ENCODE measurements at places on chromosomes 2 and 18. TPM values are rescaled to one million over a fixed set of nuclear protein-coding genes. Genes with fewer than 3 reads are reported as not detected.

DNA sequence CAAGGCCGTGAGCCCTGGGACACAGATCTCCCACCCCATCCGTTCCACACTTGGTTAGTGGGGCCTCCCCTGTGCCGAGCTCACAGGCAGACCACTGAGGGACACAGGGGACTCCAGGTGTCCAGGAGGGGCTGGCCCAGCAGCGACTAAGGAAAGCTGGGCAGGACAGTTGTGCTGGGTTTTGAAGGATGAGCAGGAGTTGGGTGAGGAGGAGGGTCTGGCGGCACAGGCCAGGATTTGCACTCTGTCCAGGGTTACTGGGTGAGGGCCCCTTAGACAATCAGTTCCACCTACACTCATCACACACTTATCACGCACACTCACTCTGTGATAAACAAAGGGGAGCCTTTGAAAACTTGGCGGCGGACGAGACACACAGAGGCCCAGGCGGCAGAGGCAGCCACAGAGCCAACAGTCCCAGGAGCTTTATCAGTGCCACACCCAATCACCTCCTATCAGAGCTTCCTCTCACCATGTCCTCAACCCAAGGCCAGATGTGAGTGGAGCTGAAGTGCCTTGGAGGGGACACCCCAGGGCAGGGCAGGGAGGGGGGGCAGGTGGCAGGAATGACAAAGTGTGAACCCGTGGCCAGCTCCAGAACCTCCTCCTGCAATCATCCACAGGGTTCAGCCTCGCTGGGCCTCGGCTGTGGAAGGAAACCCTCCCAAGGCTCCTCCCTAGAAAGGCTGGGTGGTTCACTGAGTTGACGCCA is 26.6 kb downstream of the BIN1 start:
- DNase-seq, result peak; percentile 42
- peak overlapping the region; percentile 89 for H3K27ac ChIP-seq
- H3K4me3 ChIP-seq, result peak overlapping the region; percentile 99
- H3K27me3 ChIP-seq, result no peaks in the 10 kb centered on the region

Gene REG3A
- not detected for total RNA-seq

Gene ESPNL
- total RNA-seq, result 0.35 TPM

- no peaks in the 10 kb centered on the region for H3K36me3 ChIP-seq
- no peaks in the 10 kb centered on the region for H3K4me1 ChIP-seq
- no peak overlapping the region for H3K4me3 ChIP-seq
- DNase-seq, result no peak
Measured at GRCh38 chr2:20456636-20457426, 10.0 kb downstream of the RHOB start.

Gene CXCR4
- 762 TPM for total RNA-seq

Gene BARD1
- total RNA-seq, result 4.5 TPM

Gene TFCP2L1
- not detected for total RNA-seq

Gene DYSF
- total RNA-seq, result 4.0 TPM

- H3K36me3 ChIP-seq, result no peaks in the 10 kb centered on the region
- H3K4me3 ChIP-seq, result no peak overlapping the region
- H3K27ac ChIP-seq, result no peak overlapping the region
- H3K27me3 ChIP-seq, result no peaks in the 10 kb centered on the region
- DNase-seq, result no peak
Measured at GRCh38 chr2:77017355-77017745, 504.8 kb downstream of the LRRTM4 start.

DNA sequence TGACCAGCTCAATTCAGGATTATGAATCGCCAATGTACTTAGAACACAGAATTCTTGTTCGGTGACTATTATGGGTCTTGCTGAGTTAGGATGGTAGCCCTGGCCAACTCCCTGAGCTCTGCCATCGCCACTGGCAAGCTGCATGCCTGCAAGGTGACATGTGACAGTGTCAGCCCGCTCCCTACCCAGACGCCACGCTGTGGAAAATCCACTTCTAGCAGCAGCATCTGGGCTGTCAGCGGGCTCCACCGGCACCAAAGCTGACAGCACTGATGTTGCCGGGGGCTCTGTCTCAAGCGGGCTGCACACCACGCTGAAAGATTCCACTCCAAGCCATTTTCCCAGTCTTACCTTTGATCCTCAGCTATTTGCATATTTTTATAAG is 100.7 kb downstream of the MYT1L start:
- no peak for DNase-seq
- no peaks in the 10 kb centered on the region for H3K36me3 ChIP-seq
- no peaks in the 10 kb centered on the region for H3K4me1 ChIP-seq
- no peak overlapping the region for H3K4me3 ChIP-seq

Gene C1QL2
- total RNA-seq, result not detected

DNA sequence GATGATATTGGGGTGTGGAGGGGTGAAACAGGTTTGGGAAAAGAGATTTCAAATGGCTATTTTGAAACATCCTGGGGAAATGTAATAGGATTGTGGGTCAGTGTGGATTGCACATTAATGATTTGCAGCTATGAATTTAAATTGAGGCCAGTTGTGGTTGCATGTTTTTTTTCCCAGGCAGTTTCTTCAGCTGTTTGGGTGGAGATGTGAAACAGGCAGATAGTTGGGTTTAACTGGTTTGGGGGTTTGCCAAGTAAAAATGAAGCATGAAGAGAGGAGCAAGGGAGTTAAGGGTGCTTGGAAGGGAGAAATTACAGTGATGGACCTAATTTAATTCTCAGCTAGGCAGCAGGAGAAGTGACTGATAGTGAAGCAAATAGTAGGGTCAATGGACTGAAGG is 16.8 kb downstream of the GPD2 start:
- H3K4me3 ChIP-seq, result no peak overlapping the region
- H3K27ac ChIP-seq, result no peak overlapping the region
- no peak for DNase-seq
- H3K4me1 ChIP-seq, result no peaks in the 10 kb centered on the region
- H3K27me3 ChIP-seq, result no peaks in the 10 kb centered on the region

DNA sequence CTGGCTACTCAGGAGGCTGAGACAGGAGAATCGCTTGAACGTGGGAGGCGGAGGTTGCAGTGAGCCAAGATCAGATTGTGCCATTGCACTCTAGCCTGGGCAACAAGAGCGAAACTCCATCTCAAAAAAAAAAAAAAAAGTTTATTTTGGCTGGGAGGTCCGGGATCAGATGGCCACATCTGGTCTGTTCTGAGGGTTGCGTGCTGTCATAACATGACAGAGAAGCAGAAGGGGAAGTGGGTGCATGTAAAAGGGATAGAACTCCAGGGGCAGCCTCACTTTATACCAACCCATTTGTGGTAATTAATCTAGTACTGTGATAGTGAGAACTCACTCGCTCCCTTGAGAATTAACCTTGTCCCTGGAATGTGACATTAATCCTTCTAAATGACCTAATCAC is 101.2 kb downstream of the PTPN4 start:
- H3K27ac ChIP-seq, result no peak overlapping the region
- no peaks in the 10 kb centered on the region for H3K27me3 ChIP-seq
- H3K36me3 ChIP-seq, result no peaks in the 10 kb centered on the region

GRCh38 chr2:69203166-69203985 is 183.7 kb downstream of the GFPT1 start:
- DNase-seq, result no peak
- no peaks in the 10 kb centered on the region for H3K36me3 ChIP-seq
- H3K4me3 ChIP-seq, result no peak overlapping the region
- H3K27ac ChIP-seq, result no peak overlapping the region
- H3K27me3 ChIP-seq, result no peaks in the 10 kb centered on the region

Gene PLB1
- total RNA-seq, result 6.4 TPM

DNA sequence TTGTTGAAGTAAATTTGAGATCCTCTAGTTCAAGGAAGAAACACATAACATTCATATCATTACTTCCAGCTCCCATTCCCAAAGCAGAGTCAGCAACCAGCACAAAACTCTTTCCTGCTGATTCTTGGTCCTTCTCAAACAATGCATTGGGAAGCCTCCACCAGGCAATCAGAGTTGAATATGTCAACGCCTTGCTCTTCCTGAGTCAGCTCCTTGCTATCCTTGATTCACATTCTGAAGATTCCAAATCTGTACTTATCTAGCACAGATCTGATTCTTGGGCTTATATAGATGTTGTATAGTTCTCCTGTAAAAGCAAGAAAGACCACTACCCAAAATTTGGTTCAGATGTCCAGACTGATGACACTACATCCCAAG is 29.6 kb downstream of the CFAP210 start:
- no peak overlapping the region for H3K4me3 ChIP-seq
- no peaks in the 10 kb centered on the region for H3K36me3 ChIP-seq
- no peaks in the 10 kb centered on the region for H3K27me3 ChIP-seq
- no peaks in the 10 kb centered on the region for H3K4me1 ChIP-seq

- H3K4me3 ChIP-seq, result peak overlapping the region; percentile 39
- H3K4me1 ChIP-seq, result peaks cover 53% of the 10 kb centered on the region
- no peaks in the 10 kb centered on the region for H3K27me3 ChIP-seq
- H3K27ac ChIP-seq, result peak overlapping the region; percentile 99
Measured at GRCh38 chr2:96147593-96148201, 2.5 kb upstream of the DUSP2 start.

- no peaks in the 10 kb centered on the region for H3K27me3 ChIP-seq
- H3K27ac ChIP-seq, result no peak overlapping the region
- H3K36me3 ChIP-seq, result no peaks in the 10 kb centered on the region
- no peaks in the 10 kb centered on the region for H3K4me1 ChIP-seq
- no peak overlapping the region for H3K4me3 ChIP-seq
Measured at GRCh38 chr2:220855296-220855695, 716.8 kb downstream of the EPHA4 start.

Gene UPP2
- total RNA-seq, result not detected

GRCh38 chr2:10278029-10278762 is 24.5 kb upstream of the HPCAL1 start:
- no peaks in the 10 kb centered on the region for H3K27me3 ChIP-seq
- no peaks in the 10 kb centered on the region for H3K36me3 ChIP-seq
- no peak overlapping the region for H3K4me3 ChIP-seq
- no peak overlapping the region for H3K27ac ChIP-seq
- H3K4me1 ChIP-seq, result no peaks in the 10 kb centered on the region
- DNase-seq, result no peak

- H3K4me3 ChIP-seq, result no peak overlapping the region
- H3K27me3 ChIP-seq, result no peaks in the 10 kb centered on the region
- H3K4me1 ChIP-seq, result peaks cover 10% of the 10 kb centered on the region
- no peaks in the 10 kb centered on the region for H3K36me3 ChIP-seq
- H3K27ac ChIP-seq, result no peak overlapping the region
- DNase-seq, result no peak
Measured at GRCh38 chr2:239312741-239313667, 87.8 kb downstream of the HDAC4 start.

DNA sequence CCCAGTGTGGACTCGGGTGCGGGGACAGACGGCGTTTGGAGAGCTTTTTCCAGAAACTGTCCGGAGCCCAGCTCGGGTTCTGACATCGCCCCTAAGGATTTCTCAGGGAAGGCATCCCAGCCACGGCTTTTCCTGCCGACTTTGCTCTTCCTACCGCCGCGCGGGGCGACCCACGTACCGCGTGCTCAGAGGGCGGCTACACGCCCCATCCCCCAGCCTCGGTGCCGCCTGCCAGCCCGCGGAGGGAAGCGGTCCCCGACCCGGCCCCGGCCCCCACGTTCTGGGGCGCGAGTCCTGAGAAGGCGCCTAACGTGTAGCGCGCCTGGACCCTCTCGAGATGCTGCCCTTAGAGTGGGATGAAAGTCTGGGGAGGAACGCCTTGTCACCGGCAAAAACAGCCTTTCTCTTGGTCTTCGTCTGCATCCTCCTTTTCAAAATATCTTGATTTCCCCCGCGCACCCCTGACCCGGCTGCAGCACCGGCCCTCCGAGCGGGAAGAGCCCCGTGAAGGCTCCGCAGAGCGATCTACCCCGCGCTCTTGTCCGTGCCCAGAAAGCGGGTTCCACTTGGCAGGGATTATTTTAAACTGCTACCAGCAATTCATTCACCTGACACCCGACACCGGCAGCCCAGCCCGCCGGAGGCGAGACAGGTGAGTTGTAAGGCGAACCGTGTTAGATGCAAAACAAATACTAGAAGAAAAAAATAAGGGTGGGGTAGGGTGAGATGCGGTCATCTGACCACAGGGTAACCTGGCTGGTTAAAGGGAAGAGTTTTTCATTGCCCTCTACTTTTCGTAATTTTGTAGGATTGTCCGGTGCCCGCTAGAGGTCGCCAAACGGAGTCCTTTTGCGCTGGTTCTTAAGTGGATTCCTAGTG is 812 bp upstream of the KCNG3 start:
- H3K27me3 ChIP-seq, result no peaks in the 10 kb centered on the region
- peak overlapping the region; percentile 51 for H3K27ac ChIP-seq
- H3K4me3 ChIP-seq, result peak overlapping the region; percentile 60
- DNase-seq, result peak; percentile 64
- H3K36me3 ChIP-seq, result no peaks in the 10 kb centered on the region
- no peaks in the 10 kb centered on the region for H3K4me1 ChIP-seq

- no peak for DNase-seq
- no peak overlapping the region for H3K27ac ChIP-seq
- H3K4me3 ChIP-seq, result no peak overlapping the region
- H3K4me1 ChIP-seq, result no peaks in the 10 kb centered on the region
- H3K36me3 ChIP-seq, result no peaks in the 10 kb centered on the region
Measured at GRCh38 chr2:16687955-16688354, 22.3 kb upstream of the CYRIA start.

Gene ZNF2
- total RNA-seq, result 10.2 TPM
